Fibroblast of skin of left biceps (primary cell): ENCODE measurements at places on chromosomes 1 and 21.

- DNase-seq: no peak
Measured at GRCh38 chr1:116015679-116016078, 39.4 kb downstream of the SLC22A15 start.

- no peak for DNase-seq
Measured at GRCh38 chr1:162161916-162162550, 92.5 kb downstream of the NOS1AP start.

DNA sequence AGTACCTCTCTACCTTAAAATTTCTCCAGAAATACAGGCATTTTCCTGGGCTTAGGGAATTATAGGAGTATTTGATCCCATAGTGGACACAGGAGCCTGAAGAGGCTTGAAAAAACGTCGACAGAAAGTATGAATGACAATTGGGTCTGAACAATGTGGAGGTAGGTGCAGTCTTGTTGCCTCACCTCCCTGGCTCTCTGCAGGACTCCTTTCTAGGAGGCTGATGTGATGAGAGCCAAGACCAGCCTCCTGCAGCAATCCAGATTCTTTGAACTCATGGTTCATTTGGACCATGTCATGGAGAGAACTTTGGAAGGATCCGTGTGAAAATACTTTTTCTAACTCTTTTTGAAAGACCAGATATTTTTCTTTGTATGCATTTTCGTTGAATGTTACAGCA is 50.5 kb upstream of the MTF2 start:
- DNase-seq: no peak

- DNase-seq: no peak
Measured at GRCh38 chr1:62209931-62210595, 15.4 kb downstream of the L1TD1 start.

- no peak for DNase-seq
Measured at GRCh38 chr21:26686278-26686677, 113.2 kb upstream of the CYYR1 start.

DNA sequence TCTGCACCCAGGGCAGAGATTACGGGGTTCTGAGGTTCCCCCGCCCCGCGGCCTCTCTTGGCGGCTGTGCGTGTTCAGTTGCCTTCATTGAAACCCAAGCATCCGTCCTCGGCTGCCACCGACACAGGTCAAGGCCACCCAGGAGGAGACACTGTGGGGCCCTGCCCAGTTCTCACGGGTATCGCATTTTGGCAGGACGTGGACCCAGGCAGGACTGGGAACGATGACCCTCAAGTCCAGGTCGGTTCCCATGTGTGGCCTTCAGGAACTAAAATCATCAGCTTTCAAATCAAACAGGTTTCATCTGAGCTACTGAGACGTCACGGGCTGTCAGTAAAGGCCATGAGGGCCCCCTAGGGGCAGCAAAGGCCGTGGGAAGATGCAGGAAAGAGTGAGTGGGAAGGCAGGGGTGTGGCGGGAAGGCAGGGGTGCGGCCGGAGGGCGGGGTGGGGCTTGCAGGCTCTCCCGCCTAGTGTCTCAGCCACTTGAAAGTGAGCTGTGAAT is 7.0 kb upstream of the C1orf174 start:
- no peak for DNase-seq

DNA sequence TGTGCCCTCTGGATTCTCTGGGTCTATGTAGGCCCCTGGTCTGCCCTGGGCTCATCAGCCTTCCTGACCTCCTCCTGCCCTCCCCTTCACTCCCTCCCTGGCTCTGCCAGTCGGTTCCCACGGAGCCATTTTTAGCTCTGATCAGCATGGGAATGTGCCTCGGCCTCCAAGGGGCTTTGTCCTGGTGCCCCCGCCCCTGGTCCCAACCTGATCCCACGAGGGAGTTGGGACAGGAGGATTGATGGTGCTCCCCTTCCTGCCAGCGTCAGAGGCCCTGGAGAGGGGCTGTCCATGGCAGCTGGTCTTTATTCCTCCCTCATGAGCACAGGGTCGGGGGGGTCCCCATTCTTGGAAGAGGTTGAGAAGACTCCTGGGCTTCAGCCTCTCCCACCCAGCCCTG is 24.9 kb downstream of the ETNK2 start:
- DNase-seq: no peak

GRCh38 chr1:107653005-107653404 is 312.0 kb downstream of the VAV3 start:
- DNase-seq: peak; percentile 75

DNA sequence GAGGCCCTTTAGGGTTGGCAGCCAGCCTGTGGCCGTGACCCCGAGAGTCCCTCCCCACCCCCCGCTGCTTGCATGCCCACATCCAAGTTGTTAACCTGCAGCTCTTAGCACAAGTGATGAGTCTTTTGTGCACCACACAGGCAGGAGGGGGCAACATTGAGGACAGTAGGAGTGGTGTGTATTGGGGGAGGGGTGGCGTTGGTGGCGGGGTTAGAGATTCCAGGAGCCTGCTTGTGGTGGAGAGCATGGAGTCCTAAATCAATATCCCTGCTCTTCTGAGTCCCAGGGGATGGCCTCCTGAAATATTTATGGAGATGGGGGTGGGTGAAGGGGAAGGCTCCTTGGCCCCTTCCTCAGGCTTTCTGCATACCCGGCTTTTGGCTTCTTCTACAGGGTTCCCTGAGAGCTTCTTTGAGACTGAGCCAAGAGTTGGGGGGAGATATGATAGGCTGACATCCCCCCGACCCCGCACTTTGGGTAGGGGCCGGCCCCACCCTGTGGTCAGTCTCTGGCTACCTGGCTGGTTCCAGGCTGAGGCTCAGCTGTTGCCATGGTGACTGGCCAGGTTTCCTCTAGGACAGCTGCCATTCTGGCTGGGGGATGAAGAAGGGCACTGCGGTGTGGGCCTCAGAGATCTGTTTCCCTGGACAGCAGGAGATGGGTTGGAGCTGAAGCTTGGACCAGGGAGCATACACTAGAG is 5.0 kb downstream of the CHRNB2 start:
- no peak for DNase-seq

DNA sequence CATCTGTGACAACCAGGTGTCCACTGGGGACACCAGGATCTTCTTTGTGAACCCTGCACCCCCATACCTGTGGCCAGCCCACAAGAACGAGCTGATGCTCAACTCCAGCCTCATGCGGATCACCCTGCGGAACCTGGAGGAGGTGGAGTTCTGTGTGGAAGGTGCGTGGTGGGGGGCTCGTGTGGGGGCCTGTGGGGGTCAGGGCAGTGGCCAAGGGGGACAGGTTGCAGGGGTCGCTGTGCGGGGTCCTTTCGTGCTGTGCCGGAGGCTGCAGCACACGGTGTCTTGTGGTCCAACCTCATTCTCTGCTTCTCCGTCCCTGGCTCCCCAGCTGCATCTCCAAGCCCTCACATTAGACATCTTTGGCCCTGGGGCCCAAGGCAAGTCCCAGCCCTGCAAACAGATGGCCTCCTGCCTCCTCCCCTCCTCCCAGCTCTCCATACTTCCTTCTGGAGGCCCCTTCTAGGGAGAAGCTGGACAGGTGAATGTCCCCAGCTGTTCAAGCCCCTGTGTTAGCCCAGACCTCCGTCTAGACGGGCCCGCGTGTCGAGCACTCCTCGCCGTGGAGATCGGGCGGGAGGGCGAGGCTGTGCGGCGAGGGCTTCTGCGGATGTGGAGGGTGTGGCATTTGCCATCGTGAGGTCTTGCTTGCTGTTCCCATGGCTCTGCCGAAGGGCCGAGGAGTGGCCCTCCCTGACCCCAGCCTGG is 2.5 kb downstream of the AGRN start:
- DNase-seq: no peak

DNA sequence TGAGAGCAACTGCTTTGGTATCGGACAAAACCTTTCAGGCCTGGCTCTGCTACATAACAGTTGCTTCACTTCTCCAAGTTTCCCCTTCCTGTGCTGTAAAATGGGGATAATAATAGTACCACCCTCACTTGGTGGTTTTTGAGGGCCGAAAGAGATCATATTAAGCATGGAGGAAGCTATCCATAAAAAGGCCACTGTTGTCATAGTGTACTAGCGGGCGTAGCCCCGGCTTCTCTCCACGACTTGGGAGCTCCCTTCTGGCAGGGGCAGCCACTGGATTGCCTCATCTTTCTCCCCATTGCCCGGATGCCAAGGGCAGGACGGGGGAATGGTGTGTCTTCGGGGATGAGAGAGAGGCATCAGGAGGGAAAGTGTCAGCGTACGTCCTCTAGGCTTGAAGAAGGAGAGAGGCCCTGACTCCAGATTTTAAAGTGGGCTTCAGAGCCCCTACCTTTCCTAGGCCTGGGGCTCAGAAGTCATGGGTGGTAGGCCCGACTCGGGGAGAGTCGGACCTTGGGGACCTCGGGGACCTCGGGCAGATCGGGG is 548 bp upstream of the MFSD2A start:
- DNase-seq: no peak

GRCh38 chr1:189431447-189431846 is 1046.2 kb downstream of the BRINP3 start:
- no peak for DNase-seq

DNA sequence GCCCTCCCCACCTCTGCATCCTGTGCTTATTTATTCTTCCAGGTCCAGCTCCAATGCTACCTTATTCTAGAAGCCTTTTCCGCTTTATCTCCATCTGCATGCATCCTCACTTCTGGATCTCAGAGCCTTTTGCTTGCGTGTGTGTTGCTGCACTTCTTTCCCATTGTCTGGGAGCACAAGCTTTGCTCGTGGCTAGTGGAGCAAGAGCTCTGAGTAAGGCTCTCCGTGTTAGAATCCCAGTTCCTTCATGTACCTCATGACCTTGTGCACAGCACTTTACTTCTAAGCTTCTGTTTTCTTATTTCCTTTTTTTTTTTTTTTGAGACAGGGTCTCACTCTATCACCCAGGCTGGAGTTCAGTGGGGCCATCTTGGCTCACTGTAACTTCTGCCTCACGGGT is 140.0 kb upstream of the POU3F1 start:
- DNase-seq: no peak

DNA sequence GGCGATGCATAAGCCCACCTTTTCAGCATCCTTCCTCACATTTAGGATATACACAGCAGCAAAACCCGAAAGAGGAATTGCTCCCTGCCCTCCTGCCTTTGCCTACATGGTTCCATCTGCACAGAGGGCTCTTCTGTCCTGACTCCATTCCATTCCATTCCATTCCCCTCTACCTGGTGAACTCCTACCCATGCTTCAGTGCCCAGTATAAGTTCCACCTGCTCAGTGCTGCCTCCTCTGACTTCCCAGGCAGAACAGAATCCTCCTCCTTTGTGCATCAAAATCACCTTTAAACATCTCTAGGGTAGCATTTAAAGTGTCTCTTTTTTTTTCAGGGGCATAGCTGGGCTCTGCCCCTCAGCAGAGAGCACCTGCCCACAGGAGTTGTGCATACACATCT is 112.9 kb downstream of the PCNX2 start:
- no peak for DNase-seq
